Natural killer cell (primary cell): ENCODE measurements at places on chromosomes 12 and 14. TPM values are rescaled to one million over a fixed set of nuclear protein-coding genes. Genes with fewer than 3 reads are reported as not detected.

DNA sequence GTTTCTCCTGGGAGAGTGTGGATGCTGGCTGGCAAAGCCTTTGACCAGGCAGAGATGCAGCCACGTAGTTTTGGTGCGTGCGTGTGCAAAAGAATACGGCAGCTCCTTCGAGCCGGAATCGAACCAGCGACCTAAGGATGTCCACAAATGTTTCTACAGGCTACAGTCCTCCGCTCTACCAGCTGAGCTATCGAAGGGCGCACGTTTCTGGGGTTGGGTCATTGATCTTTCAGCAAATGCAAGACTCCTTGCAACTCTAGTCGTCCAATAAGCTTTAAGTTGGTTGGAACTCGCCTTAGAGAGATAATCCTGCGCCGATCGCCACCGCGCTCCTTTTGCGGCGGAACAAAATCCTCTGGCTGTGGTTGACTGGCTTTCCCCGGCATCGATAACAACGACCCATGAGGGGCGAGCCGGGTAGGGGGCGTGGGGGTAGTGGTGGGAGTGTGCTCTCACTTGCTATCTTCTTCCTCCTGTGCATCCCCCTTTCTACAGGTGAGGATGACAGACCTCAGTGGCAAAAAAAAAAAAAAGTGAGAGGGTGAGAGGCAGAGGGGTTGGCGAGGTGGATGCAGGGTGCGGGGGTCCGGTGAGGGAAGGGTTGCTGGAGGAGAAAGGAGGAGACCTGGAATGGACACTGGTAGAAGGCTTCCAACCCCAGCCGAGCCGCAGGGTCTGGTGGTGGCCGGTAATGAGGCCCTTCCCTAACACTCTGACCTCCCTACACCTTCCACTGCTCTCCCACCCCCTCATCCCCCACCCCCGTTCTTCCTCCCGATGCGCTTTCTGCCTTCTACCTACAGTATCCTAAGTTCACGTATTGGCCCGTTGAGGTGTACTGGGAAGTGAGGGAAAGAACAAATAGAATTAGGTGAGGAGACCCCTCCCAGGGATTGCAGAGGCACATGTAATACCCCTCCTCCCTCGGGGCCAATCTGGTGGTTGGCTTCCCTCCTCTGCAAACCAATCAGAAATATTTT lies 11.8 kb upstream of the OR6S1 start:
- peaks cover 17% of the 10 kb centered on the region for H3K4me1 ChIP-seq
- H3K27ac ChIP-seq, result no peak overlapping the region
- H3K36me3 ChIP-seq, result no peaks in the 10 kb centered on the region
- DNase-seq, result peak; percentile 59
- H3K4me3 ChIP-seq, result no peak overlapping the region
- H3K27me3 ChIP-seq, result peaks cover 35% of the 10 kb centered on the region

- no peak overlapping the region for H3K27ac ChIP-seq
- no peaks in the 10 kb centered on the region for H3K27me3 ChIP-seq
- no peak for DNase-seq
- no peaks in the 10 kb centered on the region for H3K4me1 ChIP-seq
- peaks cover 15% of the 10 kb centered on the region for H3K36me3 ChIP-seq
- no peak overlapping the region for H3K4me3 ChIP-seq
Observed at GRCh38 chr12:27754795-27755194, 25.2 kb upstream of the KLHL42 start.

The CLEC2D gene
- 140 TPM for total RNA-seq

The ENTPD5 gene
- total RNA-seq, result 8.6 TPM

GRCh38 chr12:110501399-110501751 lies 536 bp downstream of the VPS29 start:
- H3K4me1 ChIP-seq, result peaks cover 20% of the 10 kb centered on the region
- no peak for DNase-seq

The RPS6KA5 gene
- 28.5 TPM for total RNA-seq

- no peaks in the 10 kb centered on the region for H3K36me3 ChIP-seq
- no peaks in the 10 kb centered on the region for H3K27me3 ChIP-seq
- H3K4me3 ChIP-seq, result no peak overlapping the region
- H3K4me1 ChIP-seq, result no peaks in the 10 kb centered on the region
- no peak for DNase-seq
- no peak overlapping the region for H3K27ac ChIP-seq
Observed at GRCh38 chr14:45916340-45916953, 663.4 kb upstream of the MIS18BP1 start.

GRCh38 chr12:70149665-70150064 lies 93.6 kb upstream of the CNOT2 start:
- DNase-seq, result no peak
- H3K27me3 ChIP-seq, result no peaks in the 10 kb centered on the region
- no peaks in the 10 kb centered on the region for H3K4me1 ChIP-seq
- H3K27ac ChIP-seq, result no peak overlapping the region

- H3K36me3 ChIP-seq, result no peaks in the 10 kb centered on the region
- H3K4me3 ChIP-seq, result no peak overlapping the region
- no peaks in the 10 kb centered on the region for H3K27me3 ChIP-seq
- H3K4me1 ChIP-seq, result peaks cover 20% of the 10 kb centered on the region
- no peak overlapping the region for H3K27ac ChIP-seq
- DNase-seq, result no peak
Observed at GRCh38 chr14:102066041-102066451, 20.8 kb downstream of the HSP90AA1 start.
